GM12878 (cell line): ENCODE measurements at places on chromosomes 7 and 10. TPM values are rescaled to one million over a fixed set of nuclear protein-coding genes. Genes with fewer than 3 reads are reported as not detected.

HERC4 gene
- polyA plus RNA-seq = 22.6 and 22.9 TPM in 2 replicates

SYCE1 gene
- not detected in 2 replicates for polyA plus RNA-seq

SAP25 gene
- polyA plus RNA-seq = 0.38 and 2.8 TPM in 2 replicates

PRF1 gene
- 0.65 and 1.00 TPM in 2 replicates for polyA plus RNA-seq

PCDH15 gene
- not detected in 2 replicates for polyA plus RNA-seq

OLAH gene
- polyA plus RNA-seq = 0.26 TPM in 1 of 2 replicates, not detected in the other

VGF gene
- polyA plus RNA-seq = 0.12 and 0.25 TPM in 2 replicates

TMEM139 gene
- 0.17 TPM in 1 of 2 replicates, not detected in the other for polyA plus RNA-seq

FFAR4 gene
- polyA plus RNA-seq = not detected in 2 replicates

FEZF1 gene
- not detected in 2 replicates for polyA plus RNA-seq

ANKRD26 gene
- 4.0 and 6.1 TPM in 2 replicates for polyA plus RNA-seq

OR2A12 gene
- polyA plus RNA-seq = not detected in 2 replicates

FKBP6 gene
- polyA plus RNA-seq = not detected in 2 replicates

EDRF1 gene
- polyA plus RNA-seq = 43.5 and 46.7 TPM in 2 replicates

KIAA1549 gene
- 0.03 and 0.05 TPM in 2 replicates for polyA plus RNA-seq

CALML5 gene
- polyA plus RNA-seq = not detected in 2 replicates

TRIM73 gene
- 0.21 and 0.55 TPM in 2 replicates for polyA plus RNA-seq

AEBP1 gene
- not detected in 2 replicates for polyA plus RNA-seq

SEMA3C gene
- polyA plus RNA-seq = 0.06 and 0.20 TPM in 2 replicates

ELFN1 gene
- polyA plus RNA-seq = not detected in 2 replicates

TMEM229A gene
- not detected in 2 replicates for polyA plus RNA-seq

MYPN gene
- polyA plus RNA-seq = not detected in 2 replicates

DGKI gene
- 8.7 and 10.4 TPM in 2 replicates for polyA plus RNA-seq
